DMS 273 treated with DMSO at 0.1 percent for 48 hours (cell line): ENCODE measurements at places on chromosomes 6 and 20.

GRCh38 chr20:18662279-18663040, 74.6 kb downstream of the DTD1 start:
- no peak for DNase-seq

DNA sequence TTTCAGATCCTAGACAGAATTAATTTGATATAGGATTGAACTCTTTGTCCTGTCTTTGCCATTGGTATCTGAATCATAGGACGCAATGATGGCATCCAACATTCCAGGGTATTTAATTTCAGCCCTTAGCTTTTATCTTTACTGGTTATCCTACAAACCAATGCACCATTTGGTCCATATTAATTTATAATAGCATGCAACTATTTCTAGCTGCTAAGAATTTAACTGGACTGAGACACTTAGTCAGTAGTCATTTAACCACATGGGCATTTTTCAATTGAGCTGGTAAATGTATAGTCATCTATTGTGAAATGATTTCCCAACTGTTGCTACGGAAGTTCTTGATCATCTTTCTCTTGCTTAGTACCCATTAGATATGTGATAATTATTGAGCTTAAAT, 141.1 kb downstream of the CD164 start:
- no peak for DNase-seq

DNA sequence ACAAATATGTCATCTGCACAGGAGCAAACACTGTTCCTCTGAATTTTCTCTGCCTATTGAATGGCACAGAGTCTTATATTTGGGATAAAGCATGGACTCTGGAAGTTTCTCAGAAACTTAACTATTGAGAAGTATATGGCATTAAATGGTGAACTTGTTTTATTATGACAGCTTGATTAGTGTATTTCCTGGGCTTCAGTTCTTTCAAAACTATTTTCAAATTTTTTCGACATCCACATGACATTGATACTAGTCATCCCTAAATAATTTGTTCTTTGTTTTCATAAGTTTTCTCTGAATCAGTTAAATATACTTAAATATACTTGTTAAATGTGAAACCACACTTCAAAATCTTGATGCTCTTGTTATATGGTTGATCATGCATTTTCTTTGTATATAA, 144.0 kb upstream of the TSHZ2 start:
- DNase-seq: no peak

- DNase-seq: no peak
Measured at GRCh38 chr6:137767911-137768690, 99.0 kb upstream of the TNFAIP3 start.

- DNase-seq: peak; percentile 33
Measured at GRCh38 chr20:48904566-48905296, 16.8 kb upstream of the ARFGEF2 start.

DNA sequence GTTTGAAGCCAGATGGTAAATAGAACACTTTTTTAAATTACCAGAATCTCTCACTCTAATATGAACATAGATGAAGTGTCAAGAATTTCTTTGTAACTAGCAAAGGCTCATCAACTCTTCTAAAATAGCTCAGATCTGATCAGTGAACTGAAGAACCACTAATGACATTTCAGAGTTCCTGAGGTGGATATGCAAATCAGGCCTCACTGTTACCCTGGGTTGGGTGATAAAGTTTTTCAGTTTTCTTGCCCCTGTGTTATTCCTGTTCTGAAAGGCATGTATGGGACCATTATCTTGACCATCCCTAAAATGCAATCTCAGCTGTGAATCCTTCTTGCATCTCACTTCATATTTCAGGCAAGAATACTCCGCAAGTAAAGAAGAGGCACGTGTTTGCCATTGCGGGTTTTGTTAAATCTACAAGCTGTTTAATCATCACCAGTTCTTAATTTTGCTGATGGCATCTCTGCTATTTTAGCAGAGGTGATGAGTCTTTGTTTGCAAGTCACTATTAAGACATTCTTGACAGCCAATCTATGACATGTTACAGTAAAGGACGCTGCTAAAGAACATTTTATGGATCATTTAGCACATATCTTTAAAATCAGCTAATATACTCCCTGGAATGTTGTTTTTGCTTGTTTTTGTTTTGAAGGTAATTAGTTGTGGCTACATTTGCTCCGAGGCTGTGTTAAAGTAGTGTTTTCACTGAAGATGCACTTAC, 47.9 kb downstream of the KHDC1L start:
- DNase-seq: no peak

DNA sequence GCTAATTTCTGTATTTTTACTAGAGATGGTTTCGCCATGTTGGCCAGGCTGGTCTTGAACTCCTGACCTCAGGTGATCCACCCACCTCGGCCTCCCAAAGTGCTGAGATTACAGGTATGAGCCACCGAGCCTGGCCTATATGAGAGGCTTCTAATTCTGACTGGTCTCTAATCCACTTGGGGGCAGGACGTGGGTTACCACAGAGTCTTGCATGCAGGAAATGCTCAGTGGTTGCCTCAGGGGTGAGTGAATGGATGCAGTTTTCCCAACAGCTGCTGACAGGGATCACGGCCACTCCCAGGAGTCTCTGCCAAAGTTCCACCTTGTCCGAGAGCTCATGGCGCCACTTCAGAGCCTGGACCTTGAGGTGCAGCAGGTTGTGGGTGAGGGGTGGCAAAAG, 6.4 kb upstream of the FANCE start:
- no peak for DNase-seq
